ENCODE measurements at places on chromosomes 16 and 17.
A peak's percentile ranks its signal among the peaks of the same experiment; 100 is the strongest.

GRCh38 chr17:57939797-57940196 is 15.4 kb downstream of the CUEDC1 start:
- no peak for DNase-seq

- DNase-seq: no peak
Measured at GRCh38 chr17:32980230-32980629, 11.4 kb upstream of the SPACA3 start.

GRCh38 chr16:82995286-82995923 is 368.6 kb downstream of the CDH13 start:
- no peak for DNase-seq

DNA sequence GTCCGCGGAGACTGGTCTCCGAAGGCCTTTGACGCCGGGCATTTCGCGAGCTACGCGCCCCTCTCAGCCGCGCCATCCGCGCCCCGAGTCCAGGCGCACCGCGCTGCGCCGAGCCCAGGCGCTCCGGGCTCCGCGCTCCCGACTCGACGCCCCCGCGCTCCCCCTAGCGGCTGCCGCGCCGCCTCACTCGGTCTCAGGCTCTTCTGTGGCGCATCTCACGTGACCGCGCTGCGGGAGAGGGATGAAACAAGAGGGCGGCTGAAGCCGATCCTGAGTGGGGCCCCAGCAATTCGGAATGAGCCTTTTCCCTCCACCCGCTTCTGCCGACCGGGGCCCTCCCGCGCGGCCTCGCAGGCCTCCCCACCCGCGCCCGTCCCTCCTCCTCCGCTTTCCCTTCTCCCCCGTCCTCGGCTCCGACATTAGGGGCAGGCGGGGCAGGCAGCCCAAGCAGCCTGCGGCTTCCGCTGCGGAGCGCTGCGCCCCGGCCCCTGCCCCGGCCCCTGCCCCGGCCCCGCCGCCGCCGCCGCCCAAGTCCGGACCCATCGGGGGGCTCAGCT is 42.5 kb upstream of the AMZ2 start:
- peak; percentile 88 for DNase-seq

DNA sequence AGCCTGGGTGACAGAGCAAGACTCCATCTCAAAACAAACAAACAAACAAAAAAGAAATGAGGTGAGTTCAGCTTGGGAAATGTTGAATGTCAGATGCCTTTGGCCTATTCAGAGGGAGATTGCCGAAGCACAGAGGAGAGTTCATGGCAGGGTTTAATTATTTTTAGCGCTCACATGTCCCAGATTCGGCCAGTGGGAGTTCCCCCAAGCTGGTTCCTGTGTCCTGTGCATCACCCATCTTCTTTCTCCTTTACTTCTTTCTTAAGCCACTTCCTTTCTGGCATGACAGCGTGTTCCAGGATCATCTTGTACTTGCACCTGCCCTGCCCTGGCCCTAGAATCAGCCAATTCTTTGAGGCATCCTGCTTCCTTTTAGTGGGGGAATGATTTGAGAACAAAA is 9.2 kb downstream of the MPV17L start:
- DNase-seq: no peak

DNA sequence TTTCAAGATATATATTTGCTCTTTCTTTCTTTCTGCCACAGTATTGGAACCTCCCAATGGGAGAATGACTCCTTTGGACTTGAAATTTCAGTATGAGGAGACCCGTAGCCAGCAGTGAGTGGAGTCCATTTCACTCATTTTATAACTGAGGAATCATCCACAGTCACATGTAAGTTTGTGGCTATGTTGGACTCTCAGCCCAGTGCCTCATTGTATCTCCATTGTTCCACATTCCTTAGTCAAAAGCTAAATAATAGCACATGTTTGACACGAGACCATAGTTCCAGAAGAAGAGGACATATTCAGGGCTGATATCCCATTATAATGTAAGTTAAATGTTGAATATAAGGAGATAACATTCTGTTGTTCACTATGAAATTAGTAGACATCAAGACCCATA is 12.7 kb upstream of the SPAG9 start:
- no peak for DNase-seq

DNA sequence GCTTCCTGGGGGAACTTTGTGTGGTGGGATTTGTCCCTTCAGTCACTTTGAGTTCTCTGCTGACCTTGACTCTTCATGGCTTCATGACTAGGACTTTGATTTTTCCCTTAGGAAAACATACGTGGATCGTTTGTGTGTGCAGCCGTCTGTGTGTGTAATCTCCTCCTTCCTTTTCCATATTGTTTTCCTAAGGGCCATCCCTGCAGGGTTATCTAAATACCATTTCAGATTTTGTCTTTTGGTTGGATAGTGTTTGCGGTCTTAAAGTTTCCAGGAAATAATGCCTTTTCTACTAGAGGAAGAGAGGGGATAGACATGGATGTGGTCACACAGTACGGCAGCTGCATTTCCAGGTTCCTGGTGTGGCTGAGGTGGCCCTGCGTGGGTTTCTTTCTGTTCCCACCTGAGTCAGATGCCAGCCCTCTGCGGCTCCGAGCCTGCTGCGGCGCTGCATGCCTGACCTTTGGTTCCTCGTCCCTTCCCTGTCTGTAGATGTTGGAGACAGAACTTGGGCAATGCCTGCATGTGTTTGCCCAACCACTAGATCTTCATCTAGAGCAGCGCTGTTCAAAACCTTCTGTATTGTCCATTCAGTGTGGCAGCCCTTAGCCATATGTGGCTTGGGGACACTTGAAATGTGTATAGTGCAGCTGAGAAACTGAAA is 72.0 kb upstream of the LGALS9 start:
- no peak for DNase-seq

- DNase-seq: no peak
Measured at GRCh38 chr16:84839956-84840355, 20.2 kb downstream of the CRISPLD2 start.

GRCh38 chr17:27070836-27071235 is 223.1 kb upstream of the WSB1 start:
- no peak for DNase-seq

Measured in activated effector memory CD4-positive, alpha-beta T cell treated with Interleukin-2 at 50 U/mL for 16 hours (primary cell).